ENCODE measurements at places on chromosomes 11 and 22. TPM values are rescaled to one million over a fixed set of nuclear protein-coding genes. Genes with fewer than 3 reads are reported as not detected.

Gene OR8K1
- not detected for total RNA-seq

GRCh38 chr22:38258895-38259294 is 13.9 kb downstream of the TMEM184B start:
- no peak overlapping the region for H3K4me3 ChIP-seq
- no peak for DNase-seq
- H3K27ac ChIP-seq = peak overlapping the region; percentile 81
- H3K4me1 ChIP-seq = no peaks in the 10 kb centered on the region
- no peaks in the 10 kb centered on the region for H3K27me3 ChIP-seq

- H3K4me3 ChIP-seq = no peak overlapping the region
- H3K27me3 ChIP-seq = no peaks in the 10 kb centered on the region
- H3K4me1 ChIP-seq = no peaks in the 10 kb centered on the region
- H3K27ac ChIP-seq = peak overlapping the region; percentile 94
- peak; percentile 64 for DNase-seq
These were observed 73.5 kb upstream of the PPARA start for GRCh38 chr22:46076651-46077339.

Gene KREMEN1
- 13.0 TPM for total RNA-seq

GRCh38 chr11:10495464-10495786 is 40.4 kb downstream of the AMPD3 start:
- no peak overlapping the region for H3K27ac ChIP-seq
- DNase-seq = no peak
- no peak overlapping the region for H3K4me3 ChIP-seq
- peaks cover 8% of the 10 kb centered on the region for H3K4me1 ChIP-seq

Gene NOX4
- total RNA-seq = 0.80 TPM

Gene HORMAD2
- total RNA-seq = not detected

GRCh38 chr22:19504900-19505734 is 19.1 kb downstream of the CLDN5 start:
- no peak for DNase-seq
- H3K36me3 ChIP-seq = no peaks in the 10 kb centered on the region
- no peak overlapping the region for H3K4me3 ChIP-seq
- H3K27ac ChIP-seq = no peak overlapping the region
- no peaks in the 10 kb centered on the region for H3K27me3 ChIP-seq

Gene DEPDC7
- 49.1 TPM for total RNA-seq

- no peak for DNase-seq
- H3K27ac ChIP-seq = no peak overlapping the region
- H3K27me3 ChIP-seq = no peaks in the 10 kb centered on the region
- no peaks in the 10 kb centered on the region for H3K4me1 ChIP-seq
- no peak overlapping the region for H3K4me3 ChIP-seq
These were observed 4.4 kb downstream of the TMEM258 start for GRCh38 chr11:61787928-61788491.

DNA sequence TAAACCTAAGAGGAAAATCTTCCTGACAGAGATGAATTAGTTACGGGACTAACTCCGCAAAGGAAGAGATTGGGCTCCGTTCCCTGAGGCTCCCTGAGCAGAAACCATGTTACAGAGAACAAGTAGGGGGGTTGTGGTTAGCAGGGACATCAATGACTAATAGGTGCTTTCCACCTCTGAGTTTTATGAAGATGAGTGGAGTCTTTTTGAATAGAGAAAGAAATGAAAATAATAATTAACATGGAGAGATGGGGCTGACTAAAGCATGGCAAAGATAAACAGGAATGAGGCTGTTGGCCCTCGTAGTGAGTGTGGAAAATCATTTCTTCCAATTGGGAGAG is 47.5 kb upstream of the PICALM start:
- H3K27ac ChIP-seq = no peak overlapping the region
- no peaks in the 10 kb centered on the region for H3K27me3 ChIP-seq
- no peaks in the 10 kb centered on the region for H3K4me1 ChIP-seq
- no peaks in the 10 kb centered on the region for H3K36me3 ChIP-seq
- DNase-seq = no peak

DNA sequence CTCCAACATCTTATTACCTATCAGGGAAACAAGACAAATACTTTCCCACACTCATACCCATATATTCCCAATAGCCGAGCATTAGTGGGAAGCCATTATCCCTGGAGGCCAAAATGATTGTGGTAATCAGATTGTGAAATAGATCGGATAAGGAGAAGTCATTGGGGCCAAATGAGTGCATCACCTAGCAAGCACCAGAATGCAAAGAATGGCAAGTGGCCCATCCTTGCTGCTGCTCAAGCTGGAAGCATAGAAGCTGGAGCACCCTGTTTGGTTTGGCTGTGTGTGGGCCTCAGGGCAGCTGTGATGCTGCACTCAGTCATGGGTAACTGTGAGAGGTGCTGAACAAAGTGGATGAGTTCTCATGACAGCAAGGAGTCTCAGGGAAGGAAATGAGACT is 18.7 kb upstream of the DBX1 start:
- DNase-seq = no peak
- H3K4me3 ChIP-seq = no peak overlapping the region
- H3K27ac ChIP-seq = no peak overlapping the region

DNA sequence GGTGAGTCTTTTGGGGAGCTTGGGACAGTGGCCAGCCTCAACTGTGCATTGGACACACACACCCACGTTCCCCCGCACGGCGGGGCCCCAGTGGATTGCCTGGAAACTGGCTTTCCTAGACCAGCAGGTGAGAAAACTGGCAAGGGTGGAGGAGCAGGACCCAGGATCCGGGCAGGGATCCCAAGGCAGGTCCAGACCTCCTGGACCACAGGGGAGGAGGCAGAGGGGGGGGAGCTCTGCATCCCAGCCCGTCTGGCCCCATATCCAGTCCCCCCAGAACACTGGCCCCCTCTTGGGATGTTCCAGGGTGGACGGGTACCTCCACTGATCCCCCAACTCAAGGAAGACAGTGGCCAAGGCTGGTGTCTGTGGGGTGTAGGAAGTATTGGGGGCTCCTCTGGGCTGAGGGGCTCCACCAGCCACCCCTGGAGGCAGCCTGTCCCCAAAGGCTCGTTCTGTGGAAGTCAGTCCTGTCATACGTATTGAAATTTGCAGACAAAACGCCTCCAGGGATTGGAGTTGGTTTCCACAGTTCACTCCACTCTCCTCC is 89.3 kb upstream of the LINC01488 start:
- DNase-seq = no peak
- H3K4me1 ChIP-seq = no peaks in the 10 kb centered on the region
- H3K27ac ChIP-seq = no peak overlapping the region
- no peaks in the 10 kb centered on the region for H3K36me3 ChIP-seq
- H3K4me3 ChIP-seq = no peak overlapping the region

GRCh38 chr11:117972629-117973502 is 13.3 kb upstream of the IL10RA start:
- H3K4me3 ChIP-seq = no peak overlapping the region
- DNase-seq = no peak
- H3K27ac ChIP-seq = no peak overlapping the region
- no peaks in the 10 kb centered on the region for H3K4me1 ChIP-seq

DNA sequence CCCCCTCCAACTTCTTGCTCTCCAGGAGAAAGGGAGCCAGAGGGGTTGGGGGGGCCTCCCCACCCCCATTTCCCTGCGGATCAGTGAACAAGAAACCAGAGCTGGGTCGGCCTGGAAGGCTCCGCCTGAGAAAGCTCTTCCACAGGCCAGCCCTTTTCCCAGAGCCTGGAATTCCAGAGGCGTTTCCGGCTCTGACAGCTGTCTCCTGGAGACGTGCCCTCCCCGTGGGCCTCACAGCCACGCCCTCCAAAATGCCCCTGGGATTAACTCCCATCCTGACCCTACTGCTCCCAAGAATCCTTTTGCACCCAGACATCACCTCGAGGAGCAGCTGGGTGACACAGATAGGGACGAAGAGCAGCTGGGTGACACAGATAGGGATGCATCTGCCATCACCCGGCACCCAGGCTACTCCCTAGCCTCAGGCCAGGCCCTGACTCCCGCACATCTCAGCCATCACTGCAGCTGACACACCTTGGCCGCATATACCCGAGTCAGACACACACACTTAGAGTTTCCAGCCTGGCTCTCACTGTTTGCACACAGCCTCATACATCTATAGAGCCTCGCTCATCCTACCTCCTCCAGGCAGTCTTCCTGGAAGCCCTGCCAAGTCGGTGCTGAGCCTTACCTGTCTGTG is 7.6 kb upstream of the CDC42EP1 start:
- no peaks in the 10 kb centered on the region for H3K36me3 ChIP-seq
- H3K4me1 ChIP-seq = no peaks in the 10 kb centered on the region
- DNase-seq = no peak
- peak overlapping the region; percentile 51 for H3K27ac ChIP-seq

GRCh38 chr11:73280626-73281025 is 8.5 kb downstream of the P2RY6 start:
- no peaks in the 10 kb centered on the region for H3K36me3 ChIP-seq
- no peak overlapping the region for H3K27ac ChIP-seq
- DNase-seq = no peak
- no peak overlapping the region for H3K4me3 ChIP-seq
- no peaks in the 10 kb centered on the region for H3K4me1 ChIP-seq

Measured in Peyer's patch (tissue), 4 donors.